Stimulated activated CD8-positive, alpha-beta memory T cell treated with anti-CD3 and anti-CD28 coated beads, Interleukin-4, amount 100 ng/mL, for 4 hours (primary cell): ENCODE measurements at places on chromosomes 4 and X.

- DNase-seq, result no peak
Measured at GRCh38 chr4:34250562-34250961, 1993.8 kb downstream of the ARAP2 start.

- DNase-seq, result no peak
Measured at GRCh38 chrX:13487731-13488505, 81.5 kb upstream of the EGFL6 start.

DNA sequence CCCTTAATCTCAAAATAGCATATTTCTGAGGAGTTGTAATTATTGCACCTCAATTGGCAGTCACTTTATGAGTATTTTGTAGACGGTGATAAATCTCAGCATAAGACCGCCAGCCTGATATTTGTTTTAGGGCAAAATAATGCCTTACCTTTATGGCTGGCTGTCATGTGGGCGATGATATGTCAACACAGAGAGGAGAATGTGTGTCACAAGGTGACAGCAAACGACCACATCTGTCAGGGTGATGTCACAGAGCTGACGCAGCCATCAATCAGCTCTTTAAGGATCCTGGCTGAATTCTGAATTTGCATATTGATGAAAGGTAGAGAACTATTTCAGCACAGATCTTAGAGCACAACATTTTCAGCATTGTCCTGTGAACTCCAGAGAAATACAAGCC lies 209.7 kb downstream of the CEP135 start:
- DNase-seq, result no peak

GRCh38 chrX:626745-627509 lies 3.7 kb upstream of the SHOX start:
- DNase-seq, result no peak

GRCh38 chrX:50081282-50081889 lies 119.4 kb downstream of the AKAP4 start:
- DNase-seq, result no peak

DNA sequence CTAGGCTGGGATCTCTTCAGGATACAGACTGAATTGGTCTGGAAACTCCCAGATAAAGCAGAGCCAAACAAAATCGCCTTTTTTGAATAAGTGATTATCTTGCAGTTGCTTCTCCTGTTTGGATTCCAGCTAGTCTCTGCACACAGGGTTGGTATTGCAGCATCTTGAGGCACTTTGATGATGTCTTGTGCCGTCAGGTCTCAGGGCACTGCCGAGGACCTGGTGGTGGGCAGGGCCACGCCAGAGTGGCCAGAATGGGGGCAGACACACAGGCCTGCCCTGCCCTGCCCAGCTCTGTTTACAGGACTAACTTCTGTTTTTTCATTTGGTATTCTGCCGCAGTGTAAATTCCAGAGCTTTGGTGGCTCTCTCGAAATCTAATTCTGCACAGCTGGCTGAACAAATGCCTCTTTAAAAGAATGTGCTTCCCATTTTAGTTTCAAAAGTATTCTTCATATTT lies 276.1 kb downstream of the NR3C2 start:
- no peak for DNase-seq

DNA sequence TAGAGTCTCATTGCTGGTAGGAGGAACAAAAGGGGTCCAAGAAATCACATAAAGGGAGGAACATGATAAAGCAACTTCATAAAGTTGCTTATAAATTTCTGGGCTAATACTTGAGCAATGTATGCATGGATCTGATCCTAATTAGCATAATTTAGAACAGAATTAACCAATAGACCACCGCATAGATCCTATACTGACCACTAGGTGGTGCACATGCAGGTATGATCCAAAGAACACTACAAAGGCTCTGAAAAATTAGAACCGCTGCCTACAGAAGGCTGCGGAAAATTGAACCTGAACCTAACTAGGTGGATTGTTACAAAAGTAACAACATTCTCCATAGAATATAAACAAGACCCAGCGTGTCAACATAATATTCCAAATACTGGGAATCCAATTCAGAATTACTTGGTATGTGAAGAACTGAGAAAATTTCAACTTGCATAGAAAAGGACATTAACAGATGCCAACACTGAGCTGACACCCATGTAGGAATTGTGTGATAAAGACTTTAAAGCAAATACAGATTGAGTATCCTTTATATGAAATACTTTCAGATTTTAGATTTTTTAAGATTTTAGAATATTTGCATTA lies 23.3 kb downstream of the BRCC3 start:
- no peak for DNase-seq

- no peak for DNase-seq
Measured at GRCh38 chr4:21118301-21118700, 418.0 kb downstream of the PACRGL start.

- no peak for DNase-seq
Measured at GRCh38 chr4:147498031-147498660, 17.2 kb downstream of the EDNRA start.

DNA sequence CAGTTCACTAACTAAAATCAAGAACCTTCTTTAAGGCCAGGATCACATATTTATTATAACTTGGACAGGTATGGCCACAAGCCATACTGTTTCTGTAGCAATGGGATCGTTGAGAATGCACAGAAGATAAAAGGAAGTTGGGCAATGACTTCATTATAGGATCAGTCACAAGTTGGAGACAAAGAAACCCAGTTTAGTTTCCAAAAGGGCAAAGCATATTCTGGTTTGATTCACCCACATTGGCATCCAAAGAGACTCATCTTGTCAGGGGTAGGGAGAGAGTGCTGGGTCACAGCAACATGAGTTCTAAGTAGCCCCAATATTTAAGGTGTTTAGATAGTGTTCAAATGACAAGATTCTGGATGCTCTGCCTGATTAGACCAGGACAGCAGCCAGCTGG lies 317.1 kb upstream of the GALNT7 start:
- DNase-seq, result no peak

GRCh38 chr4:20266215-20267082 lies 14.7 kb downstream of the SLIT2 start:
- no peak for DNase-seq

DNA sequence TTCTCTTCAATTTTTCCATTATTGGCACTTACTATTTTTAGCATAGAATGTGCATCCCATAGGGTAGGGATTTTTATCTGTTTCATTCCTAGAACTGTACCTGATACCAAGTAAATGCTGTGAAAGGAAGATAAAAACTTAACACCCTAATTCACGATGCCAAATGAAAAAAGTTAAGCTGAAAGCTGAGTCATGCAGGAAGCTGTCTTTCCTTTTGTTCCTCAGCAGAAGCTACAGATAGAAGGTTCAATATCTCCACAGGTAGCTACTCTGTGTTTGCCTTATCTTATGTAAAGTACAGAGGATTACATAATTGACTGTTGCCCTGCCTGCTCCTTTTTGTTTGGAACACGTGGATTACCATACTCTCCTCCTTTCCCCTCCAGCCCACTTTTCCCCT lies 77.0 kb downstream of the LRP2BP start:
- no peak for DNase-seq

DNA sequence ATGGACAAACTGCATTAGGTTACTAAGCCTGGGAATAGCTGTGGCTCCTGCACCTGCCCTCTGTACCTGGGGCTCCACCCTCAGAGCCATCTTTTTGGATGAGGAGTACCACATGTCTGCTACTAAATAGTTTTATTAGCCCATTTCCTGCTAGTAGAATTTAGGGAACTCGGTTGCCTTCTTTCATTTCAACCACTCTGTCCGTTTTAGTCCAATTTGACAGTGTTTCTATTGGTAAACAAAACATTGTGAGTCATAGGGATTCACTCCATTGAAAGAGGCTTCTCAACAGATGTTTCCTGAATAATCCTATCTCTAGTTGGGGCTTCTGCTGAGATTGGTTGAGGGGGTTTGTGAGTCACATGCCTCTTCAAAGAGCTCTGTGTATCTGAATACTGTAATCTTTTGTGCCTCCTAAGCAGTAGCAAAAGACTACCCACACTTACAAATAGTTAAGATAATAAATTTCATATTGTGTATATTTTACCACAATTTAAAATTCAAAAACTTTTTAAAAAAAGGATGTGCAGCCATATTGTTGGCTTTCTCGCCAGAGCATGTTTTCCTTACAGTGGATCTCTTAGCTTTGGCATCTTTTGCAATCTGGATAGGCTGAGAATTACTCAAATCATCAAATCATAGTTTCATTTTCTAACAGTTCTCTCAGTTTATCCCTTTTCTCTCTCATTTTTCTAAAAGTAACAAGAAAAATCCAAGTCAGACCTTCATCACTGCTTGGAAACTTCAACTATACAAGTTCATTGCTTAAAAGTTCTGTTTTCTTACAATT lies 9.9 kb downstream of the FAM200B start:
- DNase-seq, result no peak

- DNase-seq, result no peak
Measured at GRCh38 chr4:17846266-17846665, 35.5 kb downstream of the NCAPG start.

GRCh38 chrX:150533863-150534262 lies 34.6 kb upstream of the MTM1 start:
- no peak for DNase-seq

GRCh38 chr4:159983082-159983481 lies 880.2 kb downstream of the RAPGEF2 start:
- DNase-seq, result no peak

GRCh38 chrX:73615022-73615421 lies 52.0 kb downstream of the CHIC1 start:
- no peak for DNase-seq

GRCh38 chr4:107194005-107194404 lies 157.9 kb upstream of the DKK2 start:
- no peak for DNase-seq

- no peak for DNase-seq
Measured at GRCh38 chrX:154384284-154384892, 5.3 kb downstream of the EMD start.

DNA sequence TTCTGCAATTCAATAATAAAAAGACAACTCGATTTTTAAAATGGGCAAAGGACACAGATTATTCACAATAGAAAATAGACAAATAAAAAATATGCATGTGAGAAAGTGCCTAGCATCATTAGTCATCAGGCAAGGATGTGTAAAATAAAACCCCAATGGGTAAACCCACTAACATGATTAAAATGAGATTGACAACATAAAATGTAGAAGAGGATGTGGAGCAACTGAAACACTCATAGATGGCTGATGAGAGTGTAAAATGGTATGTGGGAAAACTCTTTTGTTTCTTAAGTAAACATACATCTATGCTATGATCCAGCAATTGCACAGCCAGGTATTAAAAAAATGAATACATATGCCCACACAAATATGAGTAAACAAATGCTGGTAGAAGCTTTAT lies 177.6 kb downstream of the IQCM start:
- DNase-seq, result no peak

GRCh38 chrX:149846789-149847188 lies 34.2 kb upstream of the MAGEA8 start:
- DNase-seq, result no peak

GRCh38 chr4:47386561-47387235 lies 76.8 kb downstream of the COMMD8 start:
- no peak for DNase-seq

DNA sequence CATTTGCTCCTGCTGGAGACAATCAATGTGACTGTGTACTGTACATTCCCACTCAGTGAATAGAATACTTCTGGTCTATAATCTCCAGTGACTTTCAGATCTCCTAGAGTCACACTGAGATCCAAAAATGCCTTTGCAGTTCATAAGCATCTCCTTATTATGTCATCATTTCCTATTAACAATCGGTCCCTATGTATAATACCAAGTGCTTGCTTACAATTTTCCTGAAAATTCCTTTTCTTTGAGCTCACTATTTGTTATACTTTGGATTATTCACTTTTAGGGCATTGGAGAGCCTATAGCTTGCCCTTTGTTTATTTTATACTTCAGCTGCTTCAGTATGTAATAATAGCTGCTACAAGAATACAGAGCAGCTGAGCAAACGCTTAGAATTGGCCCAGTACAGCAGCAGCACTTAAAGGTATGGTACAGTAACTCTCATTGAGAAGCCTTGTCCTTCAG lies 313.0 kb downstream of the DCTD start:
- no peak for DNase-seq

DNA sequence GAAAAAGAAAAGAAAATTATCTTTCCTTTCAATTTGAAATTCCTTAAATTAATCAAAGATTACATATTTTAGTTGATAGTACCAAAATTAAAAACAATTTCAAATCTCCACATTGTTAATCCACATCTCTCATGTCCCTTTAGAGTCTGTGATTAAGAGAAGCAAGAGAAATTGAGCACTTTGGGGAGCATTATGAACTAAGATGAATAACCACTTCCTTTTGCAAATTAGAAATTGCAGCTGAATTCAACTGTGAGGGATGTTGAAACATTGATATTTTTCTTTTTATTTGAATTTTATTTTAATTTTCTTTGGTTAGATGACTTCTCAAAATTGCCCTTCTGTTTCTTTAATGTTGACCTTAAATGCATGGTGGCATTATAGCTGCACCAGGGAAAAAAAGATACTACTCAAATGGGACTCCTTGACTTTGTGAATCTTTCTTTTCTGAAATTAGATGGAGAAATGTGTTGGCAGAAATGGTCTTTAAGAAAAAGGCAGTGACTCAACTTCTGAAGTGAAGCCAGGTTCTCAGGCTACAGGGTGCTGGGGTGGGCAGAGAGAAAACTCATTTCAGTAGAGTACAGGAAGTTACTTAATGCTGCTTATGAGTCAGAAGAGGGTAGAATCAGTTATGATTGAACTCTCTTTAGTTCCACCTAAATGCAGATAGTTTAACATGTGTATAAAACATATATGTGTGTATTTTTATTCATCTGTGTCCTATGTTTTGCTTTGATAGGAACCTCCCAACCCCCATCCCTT lies 92.0 kb upstream of the TNIP3 start:
- peak; percentile 34 for DNase-seq

GRCh38 chrX:137033774-137034507 lies at the start of gene GPR101:
GPR101 (minus strand) TSS chrX:137033995; CDS start chrX:137031674, 2,321 bp downstream.
- no peak for DNase-seq

DNA sequence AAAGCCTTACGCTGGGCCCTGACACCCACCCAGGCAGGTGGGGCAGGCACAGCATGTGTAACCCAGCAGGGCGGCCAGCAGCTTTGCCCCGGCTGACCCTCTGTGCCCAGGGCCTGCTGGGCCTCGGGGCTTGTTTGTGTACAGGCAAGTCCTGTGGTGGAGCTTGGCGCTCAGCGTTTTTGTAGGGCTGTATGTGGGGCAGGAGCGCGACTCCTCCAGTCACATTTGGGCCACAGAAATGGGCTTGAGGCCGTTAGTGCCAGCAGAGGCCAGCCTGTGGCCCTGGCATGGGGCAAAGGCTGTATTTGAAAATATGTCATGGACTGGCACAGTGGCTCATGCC lies 14.7 kb upstream of the HGFAC start:
- DNase-seq, result no peak

- DNase-seq, result no peak
Measured at GRCh38 chr4:70425306-70425705, 27.6 kb downstream of the OPRPN start.

DNA sequence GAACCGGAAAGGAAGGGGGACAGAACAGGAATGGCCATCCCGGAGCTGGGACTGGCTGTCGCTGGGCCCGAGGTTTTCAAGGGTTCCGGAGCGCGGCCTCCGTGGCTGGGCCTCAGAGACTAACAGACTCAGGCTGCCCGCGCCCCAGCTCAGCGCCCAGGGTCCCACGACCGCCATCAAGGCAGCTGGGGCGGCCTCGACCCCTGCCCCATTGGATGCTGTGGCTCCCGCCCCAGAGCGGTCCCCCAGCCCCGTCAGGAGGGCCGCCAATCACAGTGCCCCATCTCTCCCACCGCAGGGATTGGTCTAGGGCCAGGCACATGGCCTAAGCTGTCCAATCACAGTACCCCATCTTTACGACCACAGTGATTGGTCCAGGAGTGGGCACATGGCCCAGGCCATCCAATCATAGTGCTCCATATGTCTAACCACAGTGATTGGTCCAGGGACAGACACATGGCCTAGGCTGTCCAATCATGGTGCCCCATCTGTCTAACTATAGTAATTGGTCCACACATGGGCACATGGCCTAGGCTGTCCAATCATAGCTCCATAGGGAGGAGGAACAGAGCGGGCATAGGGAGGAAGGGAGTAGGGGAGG lies 105.3 kb upstream of the NKX1-1 start:
- DNase-seq, result no peak
